Progenitor cell of endocrine pancreas (in vitro differentiated cells): ENCODE measurements at places on chromosomes 1 and 21. TPM values are rescaled to one million over a fixed set of nuclear protein-coding genes. Genes with fewer than 3 reads are reported as not detected.

GJA9 gene
- not detected in 2 replicates for total RNA-seq

RSBN1 gene
- total RNA-seq, result 25.9 and 29.1 TPM in 2 replicates

GBP5 gene
- not detected in 2 replicates for total RNA-seq

TGFB2 gene
- 26.4 and 27.9 TPM in 2 replicates for total RNA-seq

CLCA1 gene
- not detected in 2 replicates for total RNA-seq

TIE1 gene
- total RNA-seq, result 0.53 and 1.2 TPM in 2 replicates
